ENCODE measurements at places on chromosomes 13 and 19. TPM values are rescaled to one million over a fixed set of nuclear protein-coding genes. Genes with fewer than 3 reads are reported as not detected.

DNA sequence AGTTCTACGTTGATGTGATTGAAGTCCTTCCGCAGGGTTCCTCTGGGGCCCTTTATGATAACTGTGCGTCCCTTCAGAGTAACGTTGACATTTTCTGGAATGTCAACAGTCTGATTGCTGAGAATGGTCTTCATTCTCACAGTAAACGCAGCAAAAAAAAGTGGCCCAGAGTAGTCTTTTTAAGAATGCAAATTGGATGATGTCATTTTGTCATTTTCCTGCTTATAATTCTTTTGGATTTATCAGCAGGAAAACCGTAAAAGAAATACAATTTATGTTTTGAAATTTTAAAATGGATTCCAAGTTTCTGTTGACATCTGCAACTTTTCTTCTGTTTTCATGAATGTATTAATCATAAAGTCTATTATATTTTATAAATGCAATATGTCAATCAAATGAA lies 14.8 kb downstream of the URI1 start:
- DNase-seq: no peak

The KLK13 gene
- total RNA-seq: 0.32 TPM

DNA sequence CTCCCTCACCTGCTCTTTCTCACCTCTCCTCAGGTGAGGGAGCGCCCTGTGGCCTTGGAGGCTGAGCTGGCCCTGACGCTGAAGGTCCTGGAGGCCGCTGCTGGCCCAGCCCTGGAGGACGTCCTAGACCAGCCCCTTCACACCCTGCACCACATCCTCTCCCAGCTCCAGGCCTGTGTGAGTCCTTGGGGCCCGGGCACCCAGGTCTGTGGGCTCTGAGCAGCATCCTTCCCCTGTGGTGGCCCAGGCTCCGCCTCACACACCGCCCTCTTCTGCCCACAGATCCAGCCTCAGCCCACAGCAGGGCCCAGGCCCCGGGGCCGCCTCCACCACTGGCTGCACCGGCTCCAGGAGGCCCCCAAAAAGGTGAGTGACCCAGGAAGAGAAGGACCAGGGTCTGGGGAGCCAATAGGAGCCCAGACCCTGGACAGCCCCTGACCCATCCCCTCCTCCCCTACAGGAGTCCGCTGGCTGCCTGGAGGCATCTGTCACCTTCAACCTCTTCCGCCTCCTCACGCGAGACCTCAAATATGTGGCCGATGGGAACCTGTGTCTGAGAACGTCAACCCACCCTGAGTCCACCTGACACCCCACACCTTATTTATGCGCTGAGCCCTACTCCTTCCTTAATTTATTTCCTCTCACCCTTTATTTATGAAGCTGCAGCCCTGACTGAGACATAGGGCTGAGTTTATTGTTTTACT lies 1.9 kb downstream of the IFNL1 start:
- DNase-seq: peak; percentile 23

- peak; percentile 79 for DNase-seq
Measured at GRCh38 chr13:32284927-32285632, 30.1 kb downstream of the ZAR1L start.

The CRX gene
- total RNA-seq: not detected

The MEF2B gene
- 0.34 TPM for total RNA-seq

- DNase-seq: no peak
Measured at GRCh38 chr13:73372666-73373627, 314.1 kb downstream of the KLF5 start.

All from heart right ventricle (tissue), 16 donors.